ENCODE measurements at places on chromosomes 1 and 21. TPM values are rescaled to one million over a fixed set of nuclear protein-coding genes. Genes with fewer than 3 reads are reported as not detected.
A peak's percentile ranks its signal among the peaks of the same experiment; 100 is the strongest.

USP48 gene
- 67.0 TPM for polyA plus RNA-seq

CBS gene
- polyA plus RNA-seq, result 37.0 TPM

OR10Z1 gene
- 0.01 TPM for polyA plus RNA-seq

GUCA2A gene
- not detected for polyA plus RNA-seq

TRPM2 gene
- 0.82 TPM for polyA plus RNA-seq

SH2D2A gene
- polyA plus RNA-seq, result 0.57 TPM

RGS13 gene
- not detected for polyA plus RNA-seq

NDUFS5 gene
- 365 TPM for polyA plus RNA-seq

RPRD2 gene
- polyA plus RNA-seq, result 50.2 TPM

KRTCAP2 gene
- 153 TPM for polyA plus RNA-seq

DIRAS3 gene
- 2.1 TPM for polyA plus RNA-seq

UBL4B gene
- polyA plus RNA-seq, result not detected

DNA sequence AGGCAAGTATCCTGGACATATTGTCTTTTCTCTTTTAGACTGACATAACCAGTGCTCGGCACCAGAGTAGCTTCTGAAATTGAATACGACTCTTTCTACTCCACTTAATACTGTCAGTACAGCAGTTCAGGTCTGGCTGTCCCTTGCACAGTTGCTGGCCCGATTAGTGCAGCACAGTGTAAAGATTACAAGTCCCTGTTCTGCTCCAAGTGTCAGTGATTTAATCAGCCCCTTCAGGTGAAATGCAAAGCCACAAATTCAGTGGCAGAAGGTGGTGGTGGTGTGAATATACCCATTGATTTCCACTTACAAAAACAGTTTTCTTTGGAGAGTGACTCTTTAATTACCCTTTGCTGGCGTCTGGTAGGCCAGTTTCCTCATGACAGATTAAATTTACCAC, 545.4 kb downstream of the ADGRL2 start:
- no peak for DNase-seq

DNA sequence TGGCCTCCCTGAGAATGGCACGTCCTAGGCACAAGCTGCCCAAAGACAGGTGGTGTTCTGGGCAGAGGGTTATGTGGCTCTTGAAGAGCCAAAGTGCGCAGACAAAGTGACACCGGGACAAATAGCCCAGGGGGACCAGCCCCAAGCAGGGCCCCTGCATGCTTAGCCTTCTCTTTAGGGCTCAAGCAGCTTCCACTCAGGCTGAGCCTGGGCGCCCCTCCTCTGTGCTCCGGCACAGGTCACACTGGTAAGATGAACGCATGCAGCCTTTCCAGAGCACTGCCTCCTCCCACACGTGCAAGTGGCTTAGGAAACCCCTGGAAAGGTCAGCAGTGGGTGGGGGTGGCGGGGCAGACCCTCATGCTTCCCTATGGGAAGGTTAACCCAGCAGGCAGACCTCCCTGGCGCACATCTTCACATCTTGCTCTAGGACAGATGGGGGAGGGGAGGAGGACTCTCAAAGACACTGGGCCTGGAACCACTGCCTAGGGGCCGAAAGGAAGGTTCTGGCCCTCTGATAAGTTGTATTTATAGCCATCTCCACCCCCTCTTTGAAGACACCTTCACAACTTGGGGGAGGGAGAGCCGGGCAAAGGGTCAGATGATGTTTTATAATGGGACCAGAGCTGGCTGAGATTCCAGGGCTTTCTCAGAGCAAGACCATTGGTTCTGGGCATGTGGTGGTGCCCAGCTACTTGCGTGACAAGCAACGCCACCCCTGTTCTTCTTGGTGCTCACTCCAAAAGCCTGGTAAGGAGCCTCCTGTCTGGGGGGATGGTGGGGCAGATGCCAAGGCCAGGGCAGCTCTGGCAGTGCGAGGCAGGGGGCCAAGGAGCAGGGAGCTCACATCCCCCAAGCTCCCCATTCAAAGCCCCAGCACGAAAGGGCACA, 5.5 kb downstream of the KLHL21 start:
- no peak for DNase-seq

- no peak for DNase-seq
These were observed 193.0 kb downstream of the TTLL7 start for GRCh38 chr1:83805921-83806320.

- DNase-seq, result peak; percentile 12
These were observed 59.0 kb upstream of the PGD start for GRCh38 chr1:10339815-10340214.

- no peak for DNase-seq
These were observed 112.1 kb downstream of the TNFSF18 start for GRCh38 chr1:172938681-172939080.

DNA sequence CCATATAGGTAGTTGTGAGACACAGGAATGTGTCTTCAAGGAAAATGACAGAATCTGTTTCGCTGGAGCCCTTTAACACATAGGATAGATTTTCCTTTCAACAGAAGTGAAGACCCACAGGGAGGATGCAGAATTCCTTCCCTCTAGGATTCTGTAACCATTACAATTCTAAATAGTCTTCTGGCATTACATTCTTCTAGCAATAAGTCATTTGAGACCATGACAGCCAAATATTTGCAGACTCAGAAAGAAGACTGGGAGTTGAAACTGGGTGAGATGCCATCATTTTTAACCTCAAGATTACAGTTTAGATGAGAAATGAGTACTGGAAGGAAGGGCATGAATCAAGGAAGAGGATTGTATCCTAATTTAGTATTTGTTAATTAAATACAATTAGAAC, 61.6 kb downstream of the ZBTB18 start:
- DNase-seq, result no peak

- no peak for DNase-seq
These were observed 459.2 kb upstream of the RUNX1 start for GRCh38 chr21:35508139-35508888.

DNA sequence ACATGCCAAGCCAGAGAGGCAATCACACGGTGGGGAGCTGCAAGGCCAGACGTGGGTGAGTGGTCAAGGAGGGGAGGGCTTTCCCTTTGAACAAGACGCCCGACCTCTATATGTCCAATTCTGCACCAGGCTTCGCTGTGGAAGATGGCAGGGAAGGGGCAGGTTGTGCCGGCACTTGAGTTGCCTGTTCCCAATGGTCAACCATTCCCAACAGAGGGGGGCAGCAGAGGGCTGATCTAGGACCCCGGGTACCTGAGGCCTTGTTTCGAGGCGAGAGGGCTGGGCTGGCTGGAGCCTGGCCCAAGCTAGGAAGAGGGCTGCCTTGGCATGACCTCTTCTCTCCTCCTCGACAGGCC, 64.9 kb downstream of the TMEM53 start:
- DNase-seq, result no peak

GRCh38 chr1:100449477-100449876, 88.5 kb upstream of the GPR88 start:
- no peak for DNase-seq

DNA sequence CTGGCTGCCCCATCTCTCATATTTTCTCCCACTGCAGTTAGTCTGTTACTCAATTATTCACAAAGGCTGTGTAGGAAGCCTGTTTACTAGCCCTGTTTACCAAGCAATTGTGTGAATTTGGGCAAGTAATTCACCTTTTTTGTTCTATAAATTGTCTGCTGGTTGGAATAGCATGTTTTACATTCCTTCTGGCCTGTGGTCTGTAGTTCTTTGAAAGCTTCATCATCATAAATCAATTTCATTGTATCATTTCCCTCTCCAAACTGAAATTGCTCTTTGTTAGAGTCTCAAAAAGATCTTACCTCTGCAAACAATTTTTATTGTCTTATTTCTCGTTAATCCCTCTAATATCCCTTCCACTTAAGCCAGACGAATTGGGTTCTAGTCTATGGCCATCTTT, 1059.5 kb upstream of the ADGRL4 start:
- no peak for DNase-seq

DNA sequence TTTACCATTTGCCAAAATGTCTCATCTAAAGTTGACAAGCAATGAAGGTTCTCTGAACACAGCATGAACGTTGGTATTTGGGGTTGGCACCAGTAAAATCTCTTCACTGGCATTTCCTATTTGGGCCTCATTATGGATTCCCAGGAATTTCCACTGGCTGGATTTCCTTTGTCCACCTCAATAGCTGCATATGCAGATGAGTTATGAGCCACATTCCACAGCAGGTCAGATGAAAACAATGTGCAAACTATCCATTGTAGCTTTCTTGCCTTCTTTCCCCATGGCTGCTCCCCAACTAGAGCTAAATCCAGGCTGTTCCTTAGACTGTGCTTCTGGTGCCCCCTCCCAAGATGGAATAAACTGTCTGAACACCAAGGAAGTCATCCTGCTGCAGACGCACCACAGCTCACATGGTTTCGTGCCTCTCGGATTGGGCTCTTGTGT, 168.1 kb upstream of the FGGY start:
- DNase-seq, result no peak

- DNase-seq, result no peak
These were observed 14.4 kb upstream of the FNBP1L start for GRCh38 chr1:93433407-93433961.

GRCh38 chr1:41221995-41222394, 20.1 kb downstream of the SCMH1 start:
- no peak for DNase-seq

GRCh38 chr21:43858806-43859648, 6.0 kb upstream of the AGPAT3 start:
- DNase-seq, result no peak

- DNase-seq, result no peak
These were observed 482.0 kb downstream of the DISC1 start for GRCh38 chr1:232108598-232108997.

DNA sequence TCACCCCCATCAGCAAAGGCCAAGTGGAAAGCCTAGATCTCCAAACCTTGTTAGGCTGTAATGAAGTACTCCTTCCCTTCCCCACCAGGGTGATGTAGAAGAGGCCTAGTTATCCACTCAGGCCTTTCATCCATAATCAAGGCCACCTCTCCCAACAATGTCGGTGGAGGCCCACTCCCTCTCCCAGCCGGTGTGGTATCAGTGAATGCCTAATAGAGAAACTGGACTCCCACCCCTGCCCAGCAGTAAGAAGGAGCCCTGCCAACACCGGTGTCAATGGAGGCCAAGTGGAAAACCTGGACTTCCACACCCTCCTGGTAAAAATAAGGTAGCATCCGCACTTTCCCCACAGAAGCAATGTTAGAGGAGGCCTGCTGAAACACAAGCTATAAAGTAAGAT, 23.9 kb downstream of the NDUFS5 start:
- no peak for DNase-seq

GRCh38 chr1:66168467-66168887, 365.5 kb upstream of the SGIP1 start:
- DNase-seq, result no peak

- DNase-seq, result no peak
These were observed 1.7 kb downstream of the SSX2IP start for GRCh38 chr1:84688463-84689061.

DNA sequence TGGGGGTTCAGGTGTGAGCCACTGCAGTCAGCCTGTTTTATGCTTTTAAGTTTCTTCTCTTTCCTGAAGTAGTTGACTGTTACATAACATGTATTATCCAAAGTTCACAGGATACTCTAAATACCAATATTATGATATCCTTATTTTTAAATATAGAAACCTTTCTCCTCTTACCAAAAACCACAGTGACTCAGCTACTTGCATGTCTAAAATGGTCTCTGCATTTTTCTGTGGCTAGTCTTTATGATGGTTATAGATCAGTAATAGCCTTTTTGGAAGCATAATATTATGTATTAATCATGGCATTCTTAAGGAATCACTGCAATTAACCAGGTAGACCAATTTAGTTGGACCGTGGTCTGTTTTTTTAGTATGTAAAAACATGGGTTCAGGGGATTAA, 210.8 kb upstream of the CACYBP start:
- DNase-seq, result no peak

- DNase-seq, result no peak
These were observed 28.6 kb downstream of the LGR6 start for GRCh38 chr1:202221911-202222909.

GRCh38 chr1:167262836-167263235, 42.1 kb downstream of the POU2F1 start:
- DNase-seq, result no peak

GRCh38 chr1:202357506-202357905, 9.0 kb downstream of the PPP1R12B start:
- no peak for DNase-seq

GRCh38 chr1:41245659-41246058, 3.6 kb upstream of the SCMH1 start:
- DNase-seq, result no peak

DNA sequence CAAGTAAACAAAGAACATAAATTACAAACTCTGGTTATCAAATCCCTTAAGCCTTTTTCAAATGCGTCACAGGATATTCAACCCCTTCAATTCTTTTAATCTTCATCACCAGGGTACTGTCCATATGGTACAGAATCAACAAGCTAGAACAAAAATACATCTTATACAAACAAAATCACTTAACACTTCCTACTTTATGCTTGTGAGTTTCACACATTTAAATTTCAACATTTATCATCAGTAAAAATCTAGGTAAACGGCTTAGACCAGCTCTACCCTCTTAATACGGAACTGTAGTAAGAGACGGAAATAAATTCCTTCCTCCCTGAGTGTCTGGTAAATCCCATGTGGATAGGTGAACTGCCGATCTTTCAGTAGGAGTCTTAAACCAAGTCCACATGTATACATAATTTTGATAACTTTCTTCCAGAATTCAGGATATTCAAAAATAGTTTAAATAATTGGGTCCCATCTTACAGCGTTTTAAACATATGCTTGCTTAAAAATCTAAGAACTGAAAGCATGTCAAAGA, 1.0 kb downstream of the CCDC181 start:
- DNase-seq, result no peak

GRCh38 chr1:94614168-94614815, 72.7 kb upstream of the F3 start:
- DNase-seq, result no peak

GRCh38 chr1:101150670-101151069, 86.1 kb upstream of the S1PR1 start:
- no peak for DNase-seq

- DNase-seq, result no peak
These were observed 31.8 kb downstream of the SIPA1L2 start for GRCh38 chr1:232598133-232598532.

DNA sequence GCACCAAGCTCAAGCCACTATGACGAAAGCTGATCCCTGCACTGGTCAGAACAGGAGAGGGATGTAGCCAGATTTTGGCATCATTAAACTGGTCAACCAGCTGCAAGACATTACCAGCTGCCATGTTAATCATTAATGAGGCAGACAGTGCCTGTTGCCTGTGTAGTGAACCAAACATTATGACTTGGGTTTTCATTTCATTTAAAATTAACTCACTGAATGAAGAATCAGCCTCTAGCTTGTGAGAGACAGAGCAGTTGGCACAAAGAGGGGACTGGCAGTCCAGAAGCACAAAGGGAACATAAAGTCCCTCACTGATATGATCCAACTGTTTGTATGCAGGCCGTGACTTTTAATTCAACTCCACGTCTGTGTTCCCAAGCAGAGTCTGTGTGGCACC, 318.9 kb downstream of the SEC16B start:
- DNase-seq, result peak; percentile 63

GRCh38 chr1:32240140-32240951, 6.7 kb upstream of the FAM167B start:
- DNase-seq, result no peak

DNA sequence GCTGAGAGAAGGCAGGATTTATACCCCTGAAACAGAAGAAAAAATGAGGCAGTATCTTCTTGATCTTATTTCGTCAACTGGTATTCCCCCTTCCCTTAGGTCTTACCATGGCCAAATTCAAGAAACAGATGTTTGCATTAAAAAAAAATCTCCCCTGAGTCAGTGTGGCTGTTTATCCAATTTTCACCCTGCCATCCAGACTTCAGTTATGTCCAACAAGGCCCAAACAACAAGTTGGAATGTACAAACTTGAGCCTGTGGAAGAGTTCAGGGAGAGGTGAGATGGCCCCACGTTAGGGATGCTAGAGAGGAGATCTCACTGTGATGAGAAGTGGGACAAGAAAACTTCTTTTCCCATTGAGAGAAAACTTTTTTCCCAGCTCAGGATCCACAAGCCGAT, 147.2 kb upstream of the PROX1 start:
- DNase-seq, result no peak
